EH (cell line): ENCODE measurements at places on chromosomes 6 and 20.

GRCh38 chr6:47106216-47106615, 64.1 kb upstream of the ADGRF1 start:
- DNase-seq = no peak

GRCh38 chr6:113184291-113184690, 672.9 kb upstream of the MARCKS start:
- peak; percentile 99 for DNase-seq

DNA sequence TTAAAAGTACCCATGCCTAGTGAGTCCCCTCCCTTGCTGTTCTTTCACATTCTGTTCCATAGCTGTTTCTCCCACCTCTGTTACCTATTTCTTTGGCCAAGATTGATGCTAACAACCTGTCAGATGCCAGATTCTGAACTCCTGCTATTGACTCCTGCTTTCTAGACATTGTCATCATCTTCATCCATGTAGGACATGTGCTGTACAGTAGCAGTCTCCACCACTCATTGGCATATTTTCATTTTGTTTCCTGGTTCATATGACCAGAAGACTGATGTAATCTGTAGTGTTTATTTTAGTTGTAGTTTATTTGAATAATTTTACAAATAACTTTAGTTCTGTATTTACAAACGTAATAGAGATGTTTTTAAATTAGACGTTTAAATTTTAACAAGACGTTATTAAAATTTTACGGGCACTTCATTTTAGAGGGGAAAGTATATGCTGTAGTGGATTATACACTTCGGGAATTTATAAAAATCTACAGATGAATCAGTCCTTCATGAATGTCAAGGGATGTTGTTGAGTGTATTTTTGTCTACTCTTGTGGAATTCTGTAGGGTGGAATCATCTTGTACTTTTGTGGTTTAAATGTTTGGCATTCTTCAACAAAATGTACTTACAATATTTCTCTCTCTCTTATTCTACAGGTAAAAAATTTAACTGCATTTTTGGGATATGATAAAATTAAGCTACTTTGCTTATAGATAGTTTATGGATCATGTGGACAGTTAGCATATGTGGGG, 34.1 kb downstream of the TRMT11 start:
- DNase-seq = peak; percentile 26

DNA sequence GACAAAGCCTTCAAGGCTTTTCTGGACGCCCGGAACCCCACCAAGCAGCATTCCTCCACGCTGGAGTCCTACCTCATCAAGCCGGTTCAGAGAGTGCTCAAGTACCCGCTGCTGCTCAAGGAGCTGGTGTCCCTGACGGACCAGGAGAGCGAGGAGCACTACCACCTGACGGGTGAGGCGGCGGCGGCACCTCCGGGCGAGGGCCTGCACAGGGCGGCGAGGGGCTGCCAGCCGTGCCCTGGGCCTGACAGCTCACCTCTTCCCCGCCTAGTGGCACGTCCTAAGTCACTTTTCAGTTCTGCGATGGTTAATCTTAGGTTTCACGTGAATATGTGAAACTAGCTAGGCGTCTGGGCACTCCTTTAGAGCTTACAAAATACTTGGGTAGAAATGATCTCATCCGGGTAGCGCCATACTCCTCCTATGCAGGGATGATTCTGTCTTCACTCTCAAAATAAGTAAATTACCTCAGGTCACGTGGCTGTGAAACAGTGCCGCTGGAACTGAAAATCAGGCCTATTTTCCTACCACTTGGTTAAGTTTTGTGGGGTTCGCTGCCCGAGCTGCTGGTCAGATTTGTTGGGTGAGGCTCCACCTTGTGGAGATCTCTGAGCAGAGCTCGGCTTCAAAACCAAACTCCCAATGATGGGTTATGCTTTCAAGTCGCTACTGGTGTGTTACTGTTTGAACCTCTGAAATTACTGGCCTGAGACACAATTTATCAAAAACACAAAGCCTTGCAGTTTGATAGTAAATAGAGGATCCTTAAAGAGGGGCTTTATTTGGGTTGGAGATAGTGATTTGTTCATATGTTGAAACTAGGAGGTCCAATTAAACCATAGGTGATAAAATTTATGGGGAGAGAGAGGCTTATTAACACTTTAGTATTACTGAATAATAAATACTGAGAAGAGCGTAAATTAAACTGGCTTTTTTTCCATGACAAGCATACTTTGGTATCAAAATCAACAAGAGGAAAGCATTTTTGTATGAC, 15.5 kb upstream of the CLDN20 start:
- peak; percentile 76 for DNase-seq

GRCh38 chr20:14005996-14006395, 10.7 kb downstream of the MACROD2 start:
- DNase-seq = no peak

DNA sequence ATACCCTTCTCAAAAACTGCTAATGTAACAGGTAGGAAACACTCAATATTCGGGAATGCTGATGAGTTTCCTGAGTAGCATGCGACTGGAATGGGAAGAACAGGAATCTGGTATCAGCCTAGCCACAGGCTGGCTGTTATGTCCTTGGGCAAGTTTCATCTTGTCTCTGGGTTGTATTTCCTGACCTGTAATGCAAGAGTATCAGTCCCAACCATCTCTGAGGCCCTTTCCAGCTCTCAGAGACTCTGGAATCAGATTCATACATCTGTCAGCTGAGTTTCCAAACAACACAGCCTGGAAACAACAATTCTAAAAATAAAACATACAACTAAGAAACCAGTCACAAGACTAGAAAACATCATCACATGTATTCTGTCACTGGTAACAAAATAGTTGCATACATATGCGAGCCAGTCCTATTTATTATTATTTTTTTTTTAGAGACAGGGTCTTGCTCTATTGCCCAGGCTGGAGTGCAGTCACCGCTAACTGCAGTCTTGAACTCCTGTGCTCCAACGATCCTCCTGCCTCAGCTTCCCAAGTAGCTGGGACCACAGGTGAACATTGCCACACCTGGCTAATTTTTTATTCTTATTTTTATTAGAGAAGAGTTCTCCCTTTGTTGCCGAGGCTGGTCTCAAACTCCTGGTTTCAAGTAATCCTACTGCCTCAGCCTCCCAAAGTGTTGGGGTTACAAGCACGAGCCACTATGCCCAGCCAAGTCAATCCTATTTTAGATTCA, 16.7 kb upstream of the TFAP2A start:
- DNase-seq = peak; percentile 70

GRCh38 chr6:148457137-148457842, 114.7 kb downstream of the SASH1 start:
- peak; percentile 80 for DNase-seq

DNA sequence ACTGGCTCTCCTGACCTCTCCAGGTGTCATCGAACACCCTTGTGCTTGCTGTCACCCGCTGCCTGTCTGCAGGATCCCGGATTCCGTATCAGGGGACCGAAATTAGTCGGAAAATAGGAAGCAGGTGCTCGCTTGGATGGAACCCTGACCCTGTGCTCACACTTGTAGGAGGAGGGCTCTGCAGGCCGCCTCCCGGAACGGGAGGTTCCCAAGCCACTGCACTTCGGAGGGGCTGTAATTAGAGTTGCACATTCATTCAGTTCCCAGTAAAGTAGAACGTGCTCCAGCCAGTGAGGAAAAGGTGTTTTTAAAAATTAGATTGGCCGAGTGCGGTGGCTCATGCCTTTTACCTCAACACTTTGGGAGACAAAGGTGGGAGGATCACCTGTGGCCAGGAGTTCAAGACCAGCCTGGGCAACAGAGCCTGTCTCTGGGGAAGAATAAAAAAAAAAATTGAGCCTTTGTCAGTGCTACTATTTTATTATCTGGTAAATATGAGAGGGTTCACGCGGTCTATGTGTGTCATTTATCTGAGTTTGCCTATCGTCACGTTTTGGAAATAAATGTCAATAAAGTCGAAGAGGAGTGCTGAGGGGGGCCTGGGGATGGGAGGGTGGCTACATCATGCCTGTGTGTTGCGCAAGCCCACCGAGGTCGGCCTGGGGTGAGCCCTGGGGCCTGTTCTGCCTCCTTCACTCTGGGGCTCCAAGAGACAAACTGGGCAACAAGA, 1.5 kb upstream of the GMEB2 start:
- peak; percentile 73 for DNase-seq

DNA sequence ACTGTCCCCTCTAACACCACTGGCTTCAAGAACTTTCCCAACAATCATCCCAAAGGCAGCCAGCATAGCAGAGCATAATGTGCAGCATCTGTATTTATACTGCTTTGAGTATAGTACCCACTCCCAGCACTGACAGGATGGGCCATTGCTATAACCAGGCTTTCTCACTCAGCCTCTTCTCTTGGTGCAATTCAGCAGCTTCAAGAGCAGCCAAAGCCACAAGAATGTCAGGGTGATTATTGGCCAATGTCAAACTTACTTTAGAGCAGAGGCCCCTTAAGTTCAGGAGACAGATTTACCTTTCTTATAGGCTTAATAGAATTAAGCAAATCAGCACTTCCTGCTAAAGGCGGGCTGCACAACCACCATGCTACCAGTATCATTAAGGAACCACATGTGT, 232.4 kb upstream of the RSPO3 start:
- no peak for DNase-seq

DNA sequence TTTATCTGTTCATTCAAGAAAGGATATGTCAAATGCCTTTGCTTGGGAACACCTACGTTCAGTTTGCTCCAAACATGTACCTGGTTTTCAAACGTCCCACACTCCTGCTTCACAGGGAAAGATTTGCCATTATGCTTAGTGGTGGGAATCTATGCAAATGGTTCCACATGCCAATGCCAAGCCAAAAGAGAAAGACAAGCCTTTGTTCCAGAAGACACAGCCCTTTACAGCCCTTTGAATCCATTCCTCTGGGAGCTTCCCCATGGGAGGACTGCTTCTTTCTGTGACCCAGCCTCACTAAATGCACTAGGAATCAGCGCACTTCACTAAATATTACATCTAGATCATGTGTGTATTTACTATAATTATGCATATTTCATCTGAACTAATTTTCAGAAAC, 619.5 kb downstream of the PRKN start:
- no peak for DNase-seq

DNA sequence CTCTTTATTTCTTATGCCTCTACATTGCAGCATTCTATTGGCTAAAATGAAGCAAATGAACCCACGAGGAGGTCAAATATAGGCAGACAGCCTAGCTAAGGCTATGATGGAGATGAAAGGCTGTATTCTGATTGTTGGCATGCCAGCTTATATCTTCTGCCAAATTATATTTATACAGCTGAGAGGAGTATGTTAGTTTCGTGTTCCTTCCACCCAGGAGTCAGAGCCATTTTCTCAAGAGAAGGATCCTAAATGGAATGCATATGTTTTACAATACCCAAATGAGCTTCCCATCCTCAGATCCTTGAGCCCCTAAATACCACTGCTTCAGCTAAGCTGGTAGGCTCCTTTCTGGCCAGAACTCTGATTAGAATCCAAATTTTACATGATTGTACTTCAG, 178.4 kb upstream of the HDDC2 start:
- DNase-seq = no peak

- DNase-seq = no peak
Observed at GRCh38 chr20:42705550-42705949, 484.2 kb downstream of the PTPRT start.

DNA sequence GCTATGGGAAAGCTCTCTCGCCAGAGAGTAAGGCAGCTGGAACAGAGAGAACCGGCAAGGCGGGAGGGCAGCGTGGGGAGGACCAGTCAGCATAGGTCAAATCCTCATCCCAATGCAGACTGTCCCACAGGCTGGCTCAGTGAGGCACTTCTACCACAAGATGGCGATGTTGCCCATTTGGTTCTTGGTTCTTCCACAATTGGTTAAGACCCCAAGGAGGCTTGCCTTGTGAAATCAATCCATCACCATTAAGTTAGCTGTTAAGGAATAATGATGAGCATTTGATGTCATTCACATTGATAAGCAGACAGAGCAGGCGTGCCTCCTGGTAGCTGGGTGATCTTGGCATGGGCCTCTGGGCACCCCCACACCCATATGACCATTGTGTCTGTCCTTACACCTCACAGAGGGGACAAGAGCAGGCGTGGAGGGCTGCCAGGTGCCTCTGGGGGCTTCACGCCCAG, 2.4 kb downstream of the CSTL1 start:
- peak; percentile 79 for DNase-seq

- peak; percentile 93 for DNase-seq
Observed at GRCh38 chr6:75094614-75095200, 111.1 kb downstream of the COL12A1 start.

GRCh38 chr20:328975-329695, 3.8 kb downstream of the SOX12 start:
- no peak for DNase-seq

- no peak for DNase-seq
Observed at GRCh38 chr6:142356884-142357225, 55.0 kb downstream of the ADGRG6 start.

GRCh38 chr6:114471450-114471849, 128.6 kb upstream of the HS3ST5 start:
- DNase-seq = no peak

DNA sequence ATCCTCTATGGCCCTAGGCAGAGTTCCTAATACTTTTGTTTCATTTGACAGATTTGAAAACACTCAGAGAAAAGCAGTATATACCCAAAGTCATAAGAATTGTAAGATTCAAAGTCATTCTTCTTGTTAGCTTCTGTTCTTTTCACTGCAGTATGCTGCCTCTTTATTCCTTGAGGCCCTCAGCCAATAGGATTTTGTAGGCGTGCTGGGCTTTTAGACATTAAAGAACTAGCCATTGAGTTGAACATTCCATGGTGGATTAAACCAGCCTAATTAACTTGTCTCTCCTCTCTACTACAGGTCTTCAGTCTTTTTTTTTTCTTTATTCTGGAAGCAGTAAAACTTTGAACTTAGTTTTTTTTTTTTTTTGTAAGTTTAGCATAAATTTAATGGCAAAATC, 186.3 kb downstream of the PLCB4 start:
- no peak for DNase-seq

GRCh38 chr6:155234167-155234566, 29.6 kb upstream of the CLDN20 start:
- peak; percentile 42 for DNase-seq

DNA sequence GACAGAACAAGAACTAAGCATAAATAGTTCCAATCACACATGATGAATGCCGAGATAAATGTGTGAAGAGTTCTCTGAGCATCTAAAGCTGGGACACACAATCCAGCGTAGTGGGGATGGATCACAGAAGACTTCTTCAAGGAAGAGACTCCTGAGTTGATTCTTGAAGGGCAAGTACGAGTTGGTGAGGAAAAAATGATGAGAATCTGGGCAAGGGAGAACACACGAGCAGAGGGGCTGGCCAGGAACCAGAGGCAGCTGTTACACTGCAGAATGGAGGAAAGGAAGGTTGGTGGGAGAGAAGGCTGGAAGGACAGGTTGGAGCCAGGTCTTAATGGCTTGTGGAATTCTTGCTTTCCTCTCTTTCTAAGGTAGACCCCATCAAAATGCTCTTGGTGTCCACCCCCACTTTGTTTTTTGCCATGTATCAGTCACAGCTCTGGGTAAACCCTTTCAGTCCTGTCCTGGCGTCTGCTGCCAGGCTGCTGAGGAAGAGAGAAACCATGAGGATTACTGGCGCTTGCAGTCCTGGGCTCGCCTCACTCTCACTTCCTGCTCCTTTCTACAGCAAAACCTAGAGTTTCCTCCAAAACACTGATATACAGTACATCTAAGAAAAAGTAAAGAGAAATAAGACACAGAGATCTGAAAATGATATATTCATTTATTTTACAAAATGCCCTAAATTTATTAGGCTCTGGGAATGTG, 127.6 kb upstream of the FAM184A start:
- no peak for DNase-seq
